Fibroblast of mammary gland (primary cell): ENCODE measurements at places on chromosomes 5 and 9.

DNA sequence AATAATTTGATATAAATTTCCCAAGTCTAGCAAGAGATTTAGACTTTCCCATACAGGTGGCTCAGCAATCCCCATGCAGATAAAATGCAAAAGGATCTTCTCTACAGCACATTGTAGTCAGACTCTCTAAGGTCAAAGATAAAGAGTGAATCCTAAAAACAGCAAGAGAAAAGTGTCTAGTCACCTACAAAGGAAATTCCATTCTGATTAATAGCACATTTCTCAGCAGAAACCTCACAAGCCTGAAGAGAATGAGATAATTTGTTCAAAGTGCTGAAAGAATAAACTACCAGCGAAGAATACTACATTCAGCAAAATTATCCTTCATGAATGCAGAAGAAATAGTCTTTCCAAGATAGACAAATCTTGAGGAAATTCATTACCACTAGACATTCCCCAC is 493.3 kb downstream of the PRELID2 start:
- DNase-seq = peak; percentile 8

DNA sequence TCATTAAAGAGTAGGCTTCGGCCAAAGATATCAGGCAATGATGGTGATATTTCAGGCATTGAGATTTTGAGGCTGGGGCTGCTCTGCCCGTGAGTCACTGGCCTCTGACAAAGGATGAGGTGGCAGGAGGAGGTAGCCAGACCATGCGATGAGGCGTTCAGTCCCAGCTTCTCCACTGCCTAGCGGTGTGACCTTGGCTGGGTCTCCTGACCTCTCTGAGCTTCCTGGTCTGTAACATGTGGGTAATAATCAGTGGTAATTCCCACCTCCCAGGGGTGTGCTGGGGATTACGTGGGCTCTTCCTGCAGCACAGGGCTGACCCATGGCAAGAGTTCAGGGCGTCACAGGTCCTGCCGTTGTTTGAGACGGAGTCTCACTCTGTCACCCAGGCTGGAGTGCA is 73.2 kb upstream of the RAPGEF1 start:
- DNase-seq = peak; percentile 71

DNA sequence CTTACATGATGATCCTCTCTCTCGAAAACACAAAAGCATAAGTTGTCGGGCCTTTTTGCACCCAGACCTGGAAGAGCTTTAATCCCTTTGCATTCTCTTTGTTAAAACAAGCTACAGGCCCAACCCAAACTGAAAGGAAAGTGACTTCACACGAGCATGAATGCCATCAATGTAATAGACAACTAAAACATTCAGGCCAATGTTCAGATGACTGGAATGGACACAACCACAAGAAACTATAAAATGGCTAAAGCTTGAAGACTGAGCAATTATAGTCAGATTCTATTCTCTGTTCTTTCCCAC is 45.5 kb downstream of the RFX3 start:
- no peak for DNase-seq

DNA sequence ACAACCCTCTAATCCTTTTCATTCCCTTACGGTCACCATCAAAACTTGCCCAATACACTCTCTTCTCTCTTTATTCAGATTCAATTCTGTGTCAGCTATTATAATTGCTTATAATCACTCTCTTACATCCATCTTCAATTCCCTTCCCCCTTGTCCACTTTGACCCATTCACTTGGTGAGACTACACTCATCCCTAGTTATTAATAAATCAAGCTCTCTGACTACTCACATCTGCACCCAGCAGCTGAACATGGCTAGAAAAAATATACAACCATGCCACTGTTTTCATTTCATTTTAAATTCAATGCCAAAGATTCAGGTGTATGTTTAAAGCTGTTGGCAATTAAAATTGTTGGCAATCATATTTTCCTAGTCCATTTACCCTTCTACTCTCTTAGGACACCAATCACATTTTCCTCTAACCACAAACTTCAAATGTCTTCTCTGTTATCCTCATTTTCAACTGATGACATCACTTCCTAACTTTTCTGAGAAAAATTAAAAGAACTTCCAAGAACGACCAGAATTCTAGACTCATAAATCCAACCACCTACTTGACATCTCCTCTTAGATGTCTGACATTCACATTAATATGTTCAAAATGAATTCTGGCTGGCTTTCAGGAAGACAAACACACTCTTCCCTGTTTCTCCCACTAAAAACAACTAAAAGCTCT is 5.5 kb downstream of the C5orf15 start:
- DNase-seq = peak; percentile 67

GRCh38 chr5:132456987-132457361 is 33.6 kb downstream of the IRF1 start:
- DNase-seq = no peak

DNA sequence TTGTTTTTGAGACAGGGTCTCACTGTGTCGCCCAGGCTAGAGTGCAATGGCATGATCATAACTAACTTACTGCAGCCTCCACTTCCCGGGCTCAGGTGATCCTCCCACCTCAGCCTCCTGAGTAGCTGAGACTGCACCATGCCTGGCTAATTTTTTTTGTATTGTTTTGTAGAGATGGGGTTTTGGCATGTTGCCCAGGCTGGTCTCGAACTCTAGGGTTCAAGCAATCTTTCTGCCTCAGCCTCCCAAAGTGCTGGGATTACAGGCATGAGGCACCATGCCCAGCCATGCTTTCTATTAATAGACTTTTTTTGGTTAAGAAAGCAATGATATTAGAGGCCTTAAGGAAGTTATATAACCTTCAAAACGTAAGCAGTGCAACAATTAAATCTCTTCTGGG is 23.3 kb downstream of the CLTA start:
- DNase-seq = no peak

- DNase-seq = no peak
Observed at GRCh38 chr5:76178913-76179312, 95.7 kb downstream of the SV2C start.

- peak; percentile 63 for DNase-seq
Observed at GRCh38 chr5:141359790-141360426, at the start of gene PCDHGB2. Gene PCDHGB2, plus strand, starts transcription at chr5:141359994. Its CDS starts 142 bp downstream, at chr5:141360136.

DNA sequence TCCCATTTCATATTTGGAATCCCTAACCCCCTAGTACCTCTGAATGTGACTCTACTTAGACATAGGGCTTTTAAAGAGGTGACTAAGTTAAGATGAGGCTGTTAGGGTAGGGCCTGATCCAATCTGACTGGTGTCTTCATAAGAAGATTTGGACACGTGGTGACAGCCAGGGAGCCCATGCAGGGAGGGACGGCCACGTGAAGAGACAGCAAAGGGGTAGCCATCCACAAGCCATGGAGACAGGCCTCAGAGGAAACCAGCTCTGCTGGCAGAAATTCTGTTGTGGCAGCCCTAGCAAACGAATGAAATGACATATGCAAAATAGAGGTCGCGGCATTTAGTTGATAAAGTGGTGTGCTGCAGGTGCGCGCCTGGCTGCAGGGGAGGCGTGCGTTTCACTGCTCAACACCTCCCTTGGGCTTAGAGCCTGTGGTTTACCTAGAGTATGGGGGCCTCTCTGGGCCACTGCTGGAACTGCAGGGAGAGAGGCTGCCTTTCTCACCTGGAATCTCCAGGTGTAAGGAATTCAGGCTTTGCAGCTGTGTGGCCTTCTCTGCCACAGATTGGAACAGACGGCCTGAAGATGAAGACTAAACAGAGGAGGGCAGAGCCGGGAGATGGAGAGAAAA is 7.1 kb upstream of the AFAP1L1 start:
- DNase-seq = no peak

- DNase-seq = no peak
Observed at GRCh38 chr9:136091582-136092352, 3.3 kb downstream of the NACC2 start.

GRCh38 chr5:78787783-78788182 is 139.2 kb upstream of the LHFPL2 start:
- DNase-seq = peak; percentile 25

- DNase-seq = no peak
Observed at GRCh38 chr5:1847611-1848010, 35.1 kb downstream of the IRX4 start.

- no peak for DNase-seq
Observed at GRCh38 chr5:14292766-14293658, 149.9 kb downstream of the TRIO start.

DNA sequence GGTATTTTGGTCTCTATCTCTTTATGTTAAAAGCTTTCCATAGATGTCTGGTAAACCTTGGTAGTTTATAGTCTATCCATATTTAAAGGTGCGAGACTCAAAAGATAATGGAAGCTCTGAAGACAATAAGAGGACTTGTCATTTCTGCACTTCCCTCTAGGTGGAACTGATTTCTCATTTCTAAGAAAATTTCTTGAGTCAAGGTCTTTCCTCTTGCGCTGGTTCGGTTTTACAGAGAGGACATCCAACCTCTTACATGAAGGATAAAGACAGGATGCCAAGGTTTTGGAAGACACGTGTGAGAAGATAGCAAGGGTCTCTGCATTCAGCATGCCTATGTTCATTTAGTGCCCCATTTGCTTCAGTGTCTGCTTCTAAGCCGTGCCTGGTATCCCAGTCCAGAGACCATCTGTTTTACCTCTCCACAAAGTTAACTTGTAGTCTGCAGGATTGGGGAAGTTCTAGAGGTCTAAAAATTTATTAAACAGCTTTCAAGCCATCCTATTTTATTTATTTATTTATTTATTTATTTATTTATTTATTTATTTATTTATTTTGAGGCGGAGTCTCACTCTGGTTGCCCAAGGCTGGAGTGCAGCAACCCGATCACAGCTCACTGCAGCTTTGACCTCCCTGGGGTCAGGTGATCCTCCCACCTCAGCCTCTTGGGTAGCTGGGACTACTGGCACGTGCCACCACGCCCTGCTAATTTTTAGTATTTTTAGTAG is 41.6 kb downstream of the KIAA1191 start:
- peak; percentile 40 for DNase-seq

DNA sequence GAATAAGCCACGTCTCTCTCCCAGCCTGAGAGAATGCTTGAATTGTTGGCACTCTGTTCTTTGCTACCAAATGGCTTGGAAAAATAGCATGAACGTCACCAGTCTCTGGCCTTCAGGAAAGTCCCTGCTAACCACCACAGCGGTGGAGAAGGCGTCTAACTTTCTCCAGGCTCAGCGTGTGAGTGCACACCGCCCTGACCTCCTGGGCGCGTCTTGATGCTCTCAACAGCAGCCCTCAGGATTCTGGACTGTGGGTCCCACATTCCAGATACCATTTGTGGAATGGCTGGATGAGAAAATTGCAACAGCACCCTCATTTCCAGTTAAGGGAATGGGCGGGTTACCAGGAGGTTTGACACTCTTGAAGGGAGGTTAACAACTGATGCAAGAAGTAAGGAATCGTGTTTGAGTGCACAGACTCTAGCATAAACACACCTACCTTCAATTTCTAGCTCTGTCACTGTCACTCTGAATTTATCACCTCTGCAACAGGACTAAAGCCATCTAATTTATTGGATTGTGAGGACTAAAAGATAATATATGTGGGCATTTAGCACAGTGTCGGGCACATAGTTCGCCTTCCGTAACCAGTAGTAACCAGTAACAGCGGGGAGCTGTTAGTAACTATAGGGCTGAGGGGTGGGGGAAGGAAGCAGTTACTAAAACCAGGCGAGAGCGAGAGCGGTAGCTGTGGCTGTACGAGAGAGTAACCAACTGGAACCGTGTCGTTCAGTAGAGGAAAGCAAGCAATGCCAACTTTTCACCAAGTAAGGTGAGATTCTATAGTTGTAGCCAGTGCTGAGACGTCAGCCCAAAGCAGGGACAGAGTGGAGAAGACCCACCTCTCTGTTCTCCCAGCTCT is 807 bp upstream of the PLGRKT start:
- DNase-seq = peak; percentile 40

DNA sequence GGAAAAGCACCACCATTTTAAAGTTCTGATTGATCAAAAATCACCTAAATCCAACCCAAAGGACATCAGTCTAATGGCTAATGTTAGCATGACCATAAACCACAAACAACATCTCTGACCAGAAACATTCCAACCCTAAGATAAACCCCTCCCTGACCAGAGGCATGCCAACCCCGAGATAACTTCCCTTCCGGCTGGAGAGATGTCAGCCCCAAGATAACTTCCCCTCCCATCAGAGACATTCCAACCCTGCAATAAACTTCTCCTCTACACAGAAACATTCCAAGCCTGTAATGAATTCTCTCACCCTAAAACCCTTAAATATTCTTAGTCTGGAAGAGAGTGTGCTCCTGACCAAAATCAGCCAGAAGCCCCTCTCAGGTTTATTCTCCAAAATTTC is 364.3 kb downstream of the KCNN2 start:
- DNase-seq = no peak

- no peak for DNase-seq
Observed at GRCh38 chr5:94911276-94911675, 292.8 kb downstream of the SLF1 start.

DNA sequence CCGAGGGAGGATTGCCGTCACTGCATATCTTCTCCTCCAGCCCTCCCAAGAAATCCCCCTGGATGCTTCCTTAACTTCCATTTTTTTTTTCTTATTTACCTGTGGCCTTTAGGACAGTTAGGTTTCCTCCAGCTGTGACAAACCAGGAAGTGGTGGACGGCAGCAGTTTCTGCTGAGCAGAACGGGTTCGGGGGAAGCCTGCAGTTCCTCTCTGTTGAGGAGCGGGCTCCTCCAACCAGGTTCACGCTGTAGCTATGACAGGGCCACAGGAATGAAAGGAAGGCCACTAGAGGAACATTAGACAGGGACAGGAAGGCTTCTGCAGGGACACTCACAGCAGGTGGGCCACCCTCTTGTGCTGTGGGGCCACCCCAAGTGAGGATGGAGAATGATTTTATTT is 76.7 kb upstream of the SYK start:
- DNase-seq = no peak

GRCh38 chr9:114100536-114100935 is 1.4 kb upstream of the KIF12 start:
- no peak for DNase-seq

DNA sequence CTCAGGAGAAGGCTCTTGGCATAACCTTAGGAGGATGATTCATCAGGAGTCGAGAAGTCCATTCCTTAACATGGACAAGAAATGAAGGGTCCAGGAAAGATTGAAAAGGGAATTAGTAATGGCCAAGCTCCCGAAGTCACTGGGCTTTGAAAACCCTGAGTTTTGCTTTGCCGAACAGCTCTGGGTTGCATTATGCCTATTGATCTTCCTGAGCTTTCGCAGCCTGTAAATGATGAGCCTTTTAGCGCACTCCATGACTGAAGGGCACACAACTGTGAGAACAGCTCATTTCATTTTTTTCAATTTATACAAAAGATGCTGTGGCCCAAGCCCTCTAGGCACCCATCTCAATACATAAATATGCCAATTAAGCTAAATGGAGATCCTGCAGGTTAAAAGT is 25.0 kb upstream of the PUM3 start:
- no peak for DNase-seq

- DNase-seq = no peak
Observed at GRCh38 chr9:131008909-131009618, at the start of gene LAMC3. Gene LAMC3, plus strand, starts transcription at chr9:131009174. Its CDS starts 41 bp downstream, at chr9:131009215.

- no peak for DNase-seq
Observed at GRCh38 chr5:145835848-145836239, 702 bp upstream of the PRELID2 start.

DNA sequence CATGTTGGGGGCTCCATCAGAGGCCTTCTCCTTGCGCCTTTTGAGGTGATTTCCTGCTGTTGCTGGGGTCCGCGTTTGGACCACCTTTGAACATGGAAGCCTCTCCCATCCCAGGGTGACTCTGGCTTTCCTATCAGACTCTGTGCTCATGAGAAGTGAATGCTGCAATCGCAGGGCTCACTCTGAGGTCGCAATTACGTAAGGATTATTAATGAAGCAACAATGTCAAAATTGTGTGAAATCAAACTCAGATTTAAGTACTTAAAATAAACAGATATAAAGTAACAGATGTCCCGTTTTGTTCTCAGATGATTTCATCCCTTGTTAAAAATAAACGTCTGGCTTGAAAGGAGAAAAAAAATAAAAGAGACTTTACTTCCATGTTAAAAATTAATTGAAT is 634.2 kb downstream of the BNC2 start:
- DNase-seq = peak; percentile 96
